NCI-H226 (cell line): ENCODE measurements at places on chromosomes 7 and 10.

- DNase-seq: no peak
Observed at GRCh38 chr10:61749291-61749690, 86.6 kb downstream of the CABCOCO1 start.

DNA sequence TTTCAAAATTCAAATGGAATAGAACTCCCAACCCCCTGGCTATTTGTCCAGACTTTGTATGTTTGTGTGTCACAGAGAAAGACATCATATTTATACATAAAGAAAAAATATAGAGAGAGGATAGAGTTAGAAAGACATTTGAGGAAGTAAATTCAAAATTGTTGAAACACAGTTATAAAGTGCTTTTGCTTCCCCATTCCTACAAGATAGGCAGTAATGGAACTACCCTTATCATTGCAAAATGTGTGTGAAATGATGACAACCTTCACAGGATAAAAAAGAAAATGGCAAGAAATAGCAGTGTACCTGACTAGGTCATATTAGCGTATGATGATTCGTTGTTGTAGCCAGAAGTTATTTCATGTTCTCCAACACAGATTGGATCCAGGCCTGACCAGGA lies 63.1 kb downstream of the FZD1 start:
- DNase-seq: no peak

GRCh38 chr10:14667280-14667679 lies 107.4 kb downstream of the FAM107B start:
- DNase-seq: no peak

GRCh38 chr10:72292223-72292691 lies 18.5 kb downstream of the DDIT4 start:
- peak; percentile 58 for DNase-seq

GRCh38 chr10:29600067-29600466 lies 34.7 kb downstream of the SVIL start:
- DNase-seq: no peak

DNA sequence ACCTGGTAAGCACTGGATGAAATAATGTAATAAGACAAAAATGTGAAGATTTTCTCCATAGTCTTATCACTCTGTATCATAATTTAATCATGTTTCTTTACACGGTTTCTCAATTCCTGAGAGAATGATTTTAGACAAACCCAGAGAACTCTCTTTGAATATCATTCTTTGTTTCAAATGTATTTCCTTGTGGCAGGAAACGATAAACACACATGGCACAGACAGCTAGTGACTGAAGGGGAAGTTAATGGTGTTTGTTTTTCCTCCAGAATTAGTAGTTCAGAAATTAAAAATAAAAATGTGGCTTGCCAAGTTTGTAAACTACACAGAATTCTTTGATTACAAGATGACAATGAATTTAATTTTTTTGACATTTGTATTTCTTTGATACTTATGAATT lies 163.7 kb upstream of the PRPS1L1 start:
- no peak for DNase-seq

DNA sequence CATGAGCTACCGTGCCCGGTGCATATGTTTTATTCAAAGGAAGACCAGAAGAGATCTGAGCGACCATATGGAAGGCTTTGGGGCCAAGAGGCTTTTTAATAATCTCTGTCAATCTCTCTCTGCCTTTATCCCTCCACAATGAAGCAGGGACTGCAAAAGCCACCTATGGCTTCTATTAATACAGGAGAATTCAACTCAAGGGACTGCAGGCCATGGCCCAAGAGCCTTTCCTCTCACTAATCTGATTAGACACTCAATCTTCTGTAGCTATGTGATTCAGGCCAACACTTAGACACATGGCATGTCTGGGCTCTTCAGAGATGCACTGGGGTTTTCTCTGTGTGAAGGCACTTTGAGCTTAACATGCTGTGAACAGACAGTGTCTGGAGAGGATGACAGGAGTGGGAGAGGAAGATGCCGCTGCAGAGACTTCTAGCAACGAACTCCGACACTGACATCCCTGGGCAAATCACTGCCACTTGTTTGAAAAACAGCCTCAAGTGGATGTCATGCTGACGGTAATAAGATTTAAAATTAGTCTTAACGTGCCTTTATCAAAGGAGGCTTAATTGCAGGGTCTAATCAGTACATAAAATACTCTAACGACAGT lies 114.4 kb upstream of the AOAH start:
- DNase-seq: no peak

DNA sequence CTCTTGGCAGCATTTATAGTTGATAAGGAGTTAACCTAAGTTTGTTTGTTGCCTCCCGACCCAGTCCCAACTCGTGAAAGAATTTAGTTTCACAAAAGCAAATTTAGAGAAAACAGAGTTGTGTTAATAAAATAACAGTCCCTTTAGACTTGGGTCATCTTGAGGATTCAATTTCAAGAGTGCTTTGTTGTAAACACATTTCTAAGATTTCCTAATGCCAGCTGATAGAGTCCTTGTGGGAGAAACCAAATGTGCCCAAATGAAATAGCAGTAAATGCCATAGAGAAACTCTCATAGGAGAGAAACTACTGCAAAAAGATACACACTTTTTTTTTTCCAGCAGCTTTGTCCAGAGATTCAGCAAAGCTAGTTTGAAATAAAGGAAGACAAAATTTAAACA lies 211.3 kb upstream of the BMPER start:
- DNase-seq: no peak

DNA sequence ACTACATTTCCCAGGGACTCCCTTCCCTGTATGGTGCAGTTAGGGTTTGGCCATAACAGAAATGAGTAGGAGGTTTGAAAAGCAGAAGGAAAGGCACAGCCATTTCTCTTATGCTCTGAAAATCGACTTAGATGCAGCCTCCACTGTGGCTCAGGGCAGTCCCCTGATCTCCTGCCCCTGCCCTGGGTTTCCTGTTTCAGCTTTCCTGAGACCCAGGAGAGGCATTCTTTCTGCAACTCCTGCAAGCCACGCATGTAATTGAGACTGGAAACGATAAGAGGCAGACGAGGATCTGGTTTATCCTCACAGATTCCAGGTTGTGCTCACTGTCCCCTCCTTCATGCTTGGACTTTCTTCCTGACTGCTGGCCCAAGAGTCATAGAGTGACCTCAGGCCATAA lies 461.2 kb upstream of the VSTM2A start:
- no peak for DNase-seq

GRCh38 chr10:98916526-98917125 lies 319.0 kb downstream of the HPSE2 start:
- DNase-seq: no peak

GRCh38 chr10:30445711-30446110 lies 11.7 kb downstream of the MAP3K8 start:
- DNase-seq: no peak

GRCh38 chr10:126135177-126135576 lies 238.8 kb downstream of the FANK1 start:
- DNase-seq: no peak

DNA sequence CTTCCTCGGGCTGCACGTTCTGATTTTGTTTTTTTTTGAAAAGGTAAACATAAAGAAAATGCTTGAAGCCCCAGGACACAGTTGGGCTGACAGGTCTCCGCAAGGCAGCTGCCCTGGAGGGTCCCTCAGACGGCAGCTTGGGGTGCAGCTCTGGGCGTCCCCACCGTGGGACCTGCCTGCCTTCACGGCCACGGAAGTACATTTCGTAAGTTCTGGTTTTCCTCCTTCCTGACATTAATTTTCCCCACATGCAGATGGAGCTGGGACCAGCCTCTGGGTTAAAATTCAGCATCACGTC lies 491.0 kb downstream of the DNAJB6 start:
- no peak for DNase-seq

- no peak for DNase-seq
Observed at GRCh38 chr7:112020800-112021199, 185.4 kb downstream of the DOCK4 start.

- DNase-seq: no peak
Observed at GRCh38 chr10:33920351-33920750, 585.9 kb upstream of the NRP1 start.

- no peak for DNase-seq
Observed at GRCh38 chr7:21967598-21968003, 21.9 kb upstream of the CDCA7L start.

- DNase-seq: no peak
Observed at GRCh38 chr10:60428387-60428737, 38.7 kb upstream of the ANK3 start.

DNA sequence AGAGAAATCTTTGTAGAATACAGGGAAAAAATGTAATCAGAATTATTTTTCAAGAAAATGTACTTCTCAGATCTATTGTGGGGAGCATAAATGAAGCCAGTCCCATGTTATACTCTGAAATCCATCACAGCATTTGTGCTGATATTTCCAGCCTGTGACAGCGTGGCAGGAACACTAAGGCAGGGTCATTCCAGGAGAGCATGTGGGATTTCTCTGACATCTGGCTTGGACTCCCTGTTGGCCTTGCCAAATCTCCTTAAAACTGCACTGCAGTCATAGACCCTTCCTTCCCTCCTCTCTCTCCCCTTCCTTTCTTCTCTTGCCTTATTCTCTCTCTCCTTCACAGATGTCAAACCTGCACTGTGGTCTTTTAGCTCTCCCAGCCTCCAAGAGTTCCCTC lies 6.5 kb upstream of the TSPAN13 start:
- DNase-seq: no peak

DNA sequence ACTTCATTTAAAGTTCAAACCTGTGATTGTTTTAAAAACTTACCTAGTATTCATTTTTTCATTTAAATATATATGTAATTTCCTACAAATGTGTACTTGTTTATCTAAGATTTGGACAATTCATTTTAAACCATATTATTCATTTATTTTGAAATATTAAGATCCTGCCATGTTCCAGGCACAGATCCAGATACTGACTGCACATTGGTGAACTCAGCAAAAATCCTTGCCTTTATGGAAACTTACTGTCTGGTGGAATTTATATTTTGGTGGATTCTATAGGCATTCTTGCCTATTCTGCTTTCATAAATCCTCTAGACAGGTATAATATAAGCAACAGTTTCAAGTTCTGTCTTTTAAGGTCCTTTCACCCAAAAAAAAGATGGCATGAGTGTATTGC lies 48.3 kb upstream of the RPA3 start:
- no peak for DNase-seq

DNA sequence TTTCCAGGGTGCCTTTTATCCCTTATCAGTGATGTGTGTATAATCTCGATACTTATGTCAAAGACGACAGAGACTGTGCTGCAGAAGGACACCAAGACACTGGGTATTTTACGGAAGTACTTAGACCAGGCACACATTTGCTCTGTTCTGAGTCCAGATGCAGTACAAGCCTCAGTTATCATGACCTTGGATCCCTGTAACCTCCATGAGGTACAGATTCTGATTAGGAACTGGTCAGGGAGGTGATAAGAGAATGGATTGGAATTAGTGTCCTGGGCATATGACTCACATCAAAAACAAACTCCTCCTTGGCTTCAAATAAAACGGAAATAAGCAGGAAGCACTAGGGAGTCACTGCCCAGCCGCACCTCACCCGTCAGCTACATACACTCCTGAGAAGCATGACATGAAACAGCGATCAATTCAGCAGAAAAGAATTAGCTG lies 146.5 kb downstream of the SFMBT2 start:
- peak; percentile 7 for DNase-seq

GRCh38 chr10:132666705-132667341 lies 119.1 kb downstream of the NKX6-2 start:
- DNase-seq: no peak

- peak; percentile 70 for DNase-seq
Observed at GRCh38 chr10:28939281-28940157, 262.2 kb downstream of the BAMBI start.

- DNase-seq: no peak
Observed at GRCh38 chr7:35702541-35702940, 7.6 kb upstream of the HERPUD2 start.

DNA sequence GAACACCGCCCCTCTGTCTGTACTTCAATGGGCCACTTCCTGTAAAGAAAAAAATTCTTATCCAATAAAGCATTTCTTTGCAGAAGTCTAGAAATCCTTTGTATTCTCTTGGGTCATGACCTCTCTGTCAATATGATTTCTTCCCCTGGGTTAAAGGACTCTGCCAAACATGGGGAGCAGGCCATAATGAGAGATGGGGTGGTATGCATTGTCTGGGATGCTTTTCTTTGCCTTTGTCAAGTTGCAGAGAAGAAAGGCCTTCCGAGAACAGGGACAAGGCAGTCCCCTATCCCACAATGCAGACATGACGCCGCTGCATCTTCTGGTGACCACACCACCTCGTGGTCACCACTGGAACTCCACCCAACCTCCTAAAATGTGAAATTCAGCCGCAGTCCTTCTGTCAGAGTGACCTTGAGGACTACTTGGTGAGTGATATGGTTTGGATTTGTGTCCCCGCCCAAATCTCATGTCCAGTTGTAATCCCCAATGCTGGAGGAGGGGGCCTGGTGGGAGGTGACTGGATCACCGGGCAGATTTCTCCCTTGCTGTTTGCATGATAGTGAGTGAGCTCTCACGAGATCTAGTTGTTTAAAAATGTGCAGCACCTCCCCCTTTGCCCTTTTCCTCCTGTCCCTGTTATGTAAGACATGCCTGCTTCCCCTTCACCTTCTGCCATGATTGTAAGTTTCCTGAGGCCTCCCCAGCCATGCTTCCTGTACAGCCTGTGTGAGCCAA lies 15.2 kb upstream of the FRMPD2 start:
- DNase-seq: no peak

- DNase-seq: no peak
Observed at GRCh38 chr7:6205971-6206660, 66.3 kb downstream of the CYTH3 start.

DNA sequence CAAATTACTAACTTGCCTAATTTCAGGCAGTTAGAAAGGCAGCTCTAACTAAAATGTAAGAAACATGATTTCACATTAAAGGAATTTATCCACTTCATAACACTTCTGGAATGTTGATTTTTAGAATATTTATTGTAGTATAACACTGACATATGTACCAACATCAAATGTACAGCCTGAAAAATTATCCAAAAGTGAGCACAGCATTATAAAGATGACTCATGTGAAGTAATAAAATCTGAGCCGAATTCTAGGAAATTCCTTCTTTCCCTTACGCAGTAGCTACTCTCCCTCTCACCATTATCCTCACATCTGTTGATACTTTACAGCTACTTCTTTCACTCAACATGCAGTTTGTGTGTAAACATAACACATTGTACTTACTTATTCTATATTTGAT lies 610.6 kb downstream of the ZWINT start:
- DNase-seq: no peak

GRCh38 chr10:97551271-97551670 lies 21.3 kb upstream of the ANKRD2 start:
- DNase-seq: no peak

GRCh38 chr10:58475322-58476277 lies 37.1 kb upstream of the BICC1 start:
- DNase-seq: peak; percentile 80
